ENCODE measurements at places on chromosomes 7 and 10.
A peak's percentile ranks its signal among the peaks of the same experiment; 100 is the strongest.

DNA sequence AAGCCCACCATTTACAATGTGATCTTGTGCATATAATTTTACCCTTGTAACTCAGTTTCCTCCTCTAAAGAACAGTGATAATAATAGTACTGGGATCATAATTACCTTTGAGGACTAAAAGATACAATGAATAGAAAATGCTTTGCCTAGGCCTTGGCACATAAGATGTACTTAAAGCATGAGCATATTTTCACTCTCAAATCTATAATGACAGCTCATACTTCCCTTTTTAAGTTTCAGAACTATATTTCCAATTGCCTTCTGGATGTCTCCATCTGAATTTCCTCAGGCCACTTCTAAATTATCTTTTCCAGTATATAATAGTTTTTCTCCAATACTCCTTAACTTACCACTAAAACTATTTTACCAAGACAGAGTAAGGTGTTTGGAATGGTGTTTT is 13.3 kb upstream of the ITGB8 start:
- DNase-seq, result no peak

DNA sequence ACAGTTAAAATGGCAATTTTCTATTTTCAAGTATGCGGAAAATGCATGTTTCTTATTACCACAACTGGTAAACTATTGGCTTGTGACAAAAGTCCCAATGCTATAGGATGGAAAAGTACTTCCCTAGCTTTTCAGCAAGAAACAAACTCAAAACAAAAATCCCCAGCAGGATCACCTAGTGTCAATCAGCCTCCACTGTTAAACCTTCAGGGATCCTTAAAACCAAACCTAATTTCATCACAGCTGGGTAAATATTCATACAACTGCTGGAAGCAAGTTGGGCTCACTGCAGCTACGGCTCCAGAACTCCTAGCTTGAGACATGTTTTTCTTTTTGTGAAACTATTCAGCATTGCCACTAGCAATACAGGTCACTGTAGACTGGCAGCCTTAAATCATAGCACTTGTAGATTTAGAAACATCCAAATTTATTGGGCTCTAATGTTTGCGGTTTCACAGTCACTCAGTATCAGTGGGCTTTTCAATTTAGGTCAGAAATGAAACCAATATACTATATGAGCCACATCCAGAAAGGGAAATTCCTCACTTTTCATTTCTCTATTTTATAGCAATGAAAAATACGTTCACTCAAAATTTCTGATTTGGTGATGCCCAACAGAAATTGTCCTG is 145.2 kb upstream of the ANK3 start:
- DNase-seq, result no peak

DNA sequence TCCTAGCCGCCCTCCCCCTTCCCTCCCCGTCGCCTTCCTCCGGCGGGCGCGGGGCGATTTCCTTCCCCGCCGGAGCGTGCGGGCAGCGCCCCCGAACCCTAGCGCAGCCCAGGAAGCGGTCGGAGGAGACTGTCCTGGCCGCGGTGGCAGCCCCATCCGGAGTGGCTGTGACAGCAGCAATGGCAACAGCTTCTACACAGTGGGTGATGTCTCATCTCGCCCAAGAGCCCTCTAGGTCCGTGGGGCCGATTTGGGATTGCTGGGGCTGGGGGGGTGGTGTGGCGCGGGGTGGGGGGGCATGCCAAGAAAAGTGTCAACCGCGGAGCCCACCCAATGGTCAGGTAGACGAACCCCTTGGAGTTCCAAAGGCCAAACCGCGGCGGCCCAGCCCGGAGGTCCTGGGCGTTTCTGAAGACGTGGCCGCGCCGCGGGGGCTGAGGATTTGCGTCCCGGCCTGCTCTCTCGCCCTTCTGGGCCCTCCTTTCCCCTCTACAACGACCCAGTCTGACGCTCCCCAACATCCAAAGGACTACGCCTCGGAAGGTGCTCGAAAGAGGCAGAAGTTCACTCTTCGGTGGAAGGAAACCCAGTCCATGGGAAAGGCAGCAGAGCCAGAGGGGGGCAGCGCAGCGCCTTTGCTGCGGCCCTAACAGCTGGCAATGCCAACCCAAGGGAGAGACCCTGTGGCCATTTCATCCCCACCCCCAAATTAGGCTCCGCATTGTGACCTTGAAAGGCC is 603 bp upstream of the TWIST1 start:
- DNase-seq, result no peak

GRCh38 chr7:34838329-34838728 is 180.3 kb downstream of the NPSR1 start:
- no peak for DNase-seq

DNA sequence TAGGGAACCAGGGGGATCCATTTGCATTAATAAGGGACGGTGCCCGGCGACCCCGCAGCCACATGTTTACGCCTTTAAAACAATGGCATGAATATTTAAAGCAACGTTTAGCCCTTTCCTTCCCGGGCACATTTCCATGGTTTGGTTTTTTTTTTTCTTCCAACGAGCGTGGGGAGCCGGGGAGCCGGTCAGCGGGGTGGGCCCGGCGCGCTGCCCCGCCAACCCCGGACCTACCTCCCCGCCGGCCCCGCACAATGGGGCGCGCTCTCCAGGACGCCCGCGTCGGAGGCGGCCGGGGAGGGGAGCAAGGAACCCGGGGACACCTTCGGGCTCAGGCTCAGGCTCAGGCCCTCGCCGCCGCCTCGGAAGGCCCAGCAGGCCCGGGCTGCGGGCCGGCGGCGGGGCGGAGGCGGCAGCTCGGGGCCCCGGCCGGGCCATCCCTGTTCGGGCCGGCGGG is 1.0 kb downstream of the SEPHS1 start:
- no peak for DNase-seq

DNA sequence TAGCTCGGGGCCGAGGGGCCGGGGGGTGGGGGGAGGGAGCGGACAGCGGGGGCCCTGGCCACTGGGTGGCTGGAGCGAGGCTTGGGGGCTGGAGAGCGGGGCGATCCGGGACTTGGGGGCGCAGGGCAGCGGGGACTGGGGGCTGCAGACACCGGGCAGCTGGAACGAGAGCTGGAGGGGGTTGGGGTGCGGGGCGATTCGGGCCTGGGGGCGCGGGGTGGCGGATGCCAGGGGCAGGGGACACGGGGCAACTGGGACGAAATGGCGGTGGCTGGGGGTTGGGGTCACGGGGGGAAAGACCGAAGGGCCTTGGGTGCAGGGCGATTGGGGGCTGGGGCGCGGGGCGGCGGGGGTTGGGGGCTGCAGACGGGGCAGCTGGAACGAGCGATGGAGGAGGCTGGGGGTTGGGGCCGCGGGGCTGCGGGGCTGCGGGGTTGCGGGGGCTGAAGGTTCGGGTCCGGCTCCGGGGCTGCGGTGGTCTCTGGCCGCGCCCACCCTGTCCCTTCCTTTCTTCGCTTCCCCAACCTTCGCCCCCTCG is 590 bp downstream of the COL26A1 start:
- DNase-seq, result no peak

GRCh38 chr7:155643804-155644177 is 670 bp upstream of the RBM33 start:
- no peak for DNase-seq

DNA sequence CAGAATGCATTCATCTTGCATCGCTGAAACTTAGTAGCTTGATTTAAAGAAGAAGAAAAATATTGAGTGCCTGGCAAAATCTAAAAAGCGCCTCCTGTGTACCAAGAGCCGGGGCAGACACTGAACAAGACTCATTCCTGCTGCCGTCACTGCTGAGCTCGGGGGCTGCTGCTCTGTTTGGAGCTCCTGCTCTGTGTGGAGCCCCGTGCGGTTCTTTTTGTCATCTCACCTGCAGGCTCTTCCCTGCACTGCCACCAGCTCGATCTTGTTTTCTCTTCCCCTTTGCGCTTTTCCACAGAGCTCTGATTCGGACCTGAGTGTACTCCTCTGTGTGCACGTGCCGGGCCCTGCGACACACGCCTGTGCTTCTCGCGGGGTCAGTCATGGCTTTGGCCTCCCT is 462.1 kb upstream of the DPP6 start:
- no peak for DNase-seq

DNA sequence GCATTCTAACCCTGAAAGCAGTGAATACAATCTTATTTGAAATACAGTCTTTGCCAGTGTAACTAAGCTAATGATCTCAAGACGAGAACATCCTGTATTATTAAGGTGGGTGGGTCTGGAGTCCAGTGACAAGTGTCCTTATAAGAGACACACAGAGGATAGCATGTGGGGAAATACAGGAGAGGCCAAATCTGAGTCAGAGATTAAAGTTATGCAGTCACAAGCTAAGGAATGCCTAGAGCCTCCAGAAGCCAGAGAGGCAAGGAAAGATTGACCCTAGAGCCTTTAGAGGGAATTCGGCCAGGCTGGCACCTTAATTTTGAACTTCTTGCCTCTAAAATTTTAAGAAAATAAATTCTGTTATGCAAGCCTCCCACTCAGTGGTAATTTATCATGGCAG is 87.5 kb upstream of the HGF start:
- no peak for DNase-seq

- DNase-seq, result no peak
These were observed 57.1 kb downstream of the NXPH1 start for GRCh38 chr7:8490391-8491045.

- DNase-seq, result no peak
These were observed 51.2 kb downstream of the ST8SIA6 start for GRCh38 chr10:17403161-17403560.

GRCh38 chr7:80937336-80937735 is 18.5 kb upstream of the SEMA3C start:
- no peak for DNase-seq

- DNase-seq, result no peak
These were observed 544.5 kb upstream of the SORCS1 start for GRCh38 chr10:107708981-107709380.

GRCh38 chr10:127117125-127117524 is 79.3 kb downstream of the INSYN2A start:
- no peak for DNase-seq

GRCh38 chr10:68301301-68301700 is 30.6 kb upstream of the HNRNPH3 start:
- DNase-seq, result no peak

DNA sequence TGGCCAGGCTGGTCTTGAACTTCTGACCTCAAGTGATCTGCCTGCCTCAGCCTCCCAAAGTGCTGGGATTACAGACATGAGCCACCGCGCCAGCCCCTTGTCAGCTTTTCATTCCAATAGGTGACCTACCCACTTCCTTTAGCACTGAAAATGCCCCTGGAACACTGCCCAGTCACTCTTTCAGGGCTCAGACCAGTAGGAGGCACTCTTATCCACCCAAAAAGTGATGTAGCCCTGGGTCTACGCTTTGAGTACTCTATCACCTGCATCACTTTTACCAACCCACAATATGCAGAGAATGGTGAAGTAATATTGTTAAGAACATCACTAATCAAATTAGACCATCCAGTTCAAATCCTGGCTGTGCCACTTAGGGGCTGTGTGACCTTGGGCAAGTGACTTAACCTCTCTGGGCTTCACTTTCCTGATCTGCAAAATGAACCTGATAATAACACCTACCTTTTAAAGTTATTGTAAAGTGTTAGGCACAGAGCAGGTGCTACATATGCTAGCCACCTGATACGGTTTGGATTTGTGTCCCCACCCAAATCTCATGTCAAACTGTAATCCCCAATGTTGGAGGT is 5.2 kb downstream of the CALN1 start:
- no peak for DNase-seq

GRCh38 chr7:55787796-55788195 is 74.8 kb downstream of the SEPTIN14 start:
- no peak for DNase-seq

DNA sequence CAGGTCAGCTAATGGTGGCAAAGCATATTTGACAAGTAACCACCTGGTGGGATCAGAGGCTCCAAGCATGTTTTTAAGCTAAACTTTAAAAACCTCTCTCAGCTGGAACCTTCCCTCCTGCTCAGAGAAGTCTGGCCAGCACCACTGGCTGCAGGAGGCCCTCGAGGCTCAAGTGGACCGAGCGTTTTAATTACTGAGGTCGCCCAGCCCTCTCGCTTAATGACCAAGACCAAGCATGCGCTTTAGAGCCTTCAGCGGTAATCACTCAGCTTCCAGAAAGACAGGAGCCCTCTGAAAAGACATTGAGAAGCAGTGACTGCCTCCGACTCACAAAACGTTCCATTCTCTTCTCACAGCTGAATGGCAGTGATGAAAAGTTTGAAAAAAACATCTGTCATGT is 383.4 kb upstream of the ADARB2 start:
- DNase-seq, result no peak

DNA sequence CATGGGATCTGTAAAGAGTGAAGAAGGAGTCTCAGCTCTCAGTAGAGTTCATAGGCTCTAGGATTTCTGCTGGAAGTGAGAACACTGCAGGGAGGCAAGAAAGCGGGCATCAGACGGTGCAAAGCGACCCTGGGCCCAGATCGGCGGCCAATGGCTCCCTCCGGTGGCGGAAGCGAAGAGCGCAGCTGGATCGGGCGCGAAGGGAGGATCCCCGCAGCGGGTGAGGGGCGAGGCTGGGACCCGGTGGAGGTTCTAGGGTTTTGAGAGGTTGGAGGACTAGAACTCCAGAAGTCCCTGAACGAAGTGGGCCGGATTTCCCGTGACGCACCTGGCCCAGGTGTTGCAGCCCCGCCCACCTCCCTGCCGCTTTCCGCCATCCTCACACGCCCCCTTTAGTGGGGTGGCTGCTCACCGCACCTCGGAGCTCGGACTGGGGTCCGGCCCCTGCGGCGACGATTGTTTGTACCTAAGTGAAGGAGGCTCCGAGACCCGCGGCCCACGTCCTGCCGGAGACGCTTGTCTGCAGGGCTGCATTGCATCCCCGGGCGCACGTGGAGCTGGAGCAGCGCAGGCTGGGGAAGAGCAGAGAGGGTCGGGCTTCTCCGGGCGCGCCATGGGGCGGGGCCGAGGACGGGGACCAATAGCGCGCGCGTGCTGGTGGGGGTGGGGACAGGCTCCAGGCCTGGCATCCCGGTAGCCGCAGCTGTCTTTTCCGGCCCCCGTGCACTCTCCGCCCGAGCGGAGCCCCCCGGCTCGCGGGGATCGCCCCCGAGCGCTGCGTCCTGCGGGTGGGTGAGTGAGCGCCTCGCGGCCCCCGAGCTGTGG is at the start of gene SLC12A9:
SLC12A9 (plus strand) TSS at position 666 of the 825 bp plus-strand sequence. CDS start 1,485 bp downstream, outside the sequence.
- DNase-seq, result peak; percentile 81

DNA sequence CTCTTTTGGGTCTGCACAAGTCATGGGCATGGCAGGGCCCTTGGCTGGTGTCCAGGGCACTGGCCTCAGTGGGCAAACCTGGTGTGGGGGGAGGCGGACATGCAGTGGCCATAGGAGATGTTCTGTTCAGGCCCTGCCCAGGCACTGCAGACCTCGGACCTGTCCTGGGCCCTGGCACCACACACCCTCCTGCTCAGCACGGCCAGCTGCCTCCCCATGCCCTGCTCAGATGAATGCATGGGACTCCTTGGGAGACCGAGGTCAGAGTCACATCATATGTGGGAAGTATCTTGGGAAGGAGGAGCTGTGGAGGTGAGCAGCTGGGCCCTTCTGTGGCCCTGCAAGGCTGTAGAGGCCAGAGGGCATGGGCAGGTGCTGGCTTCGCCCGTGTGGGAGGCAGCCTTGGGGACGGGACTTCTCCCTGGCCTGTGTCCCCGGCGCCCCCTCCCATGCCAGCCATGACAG is 130.8 kb downstream of the VIPR2 start:
- no peak for DNase-seq

- no peak for DNase-seq
These were observed 138.4 kb downstream of the SDK1 start for GRCh38 chr7:3439333-3440030.

- DNase-seq, result no peak
These were observed 7.9 kb upstream of the ZFYVE27 start for GRCh38 chr10:97729014-97729413.

GRCh38 chr7:106561151-106561550 is 99.8 kb downstream of the CCDC71L start:
- DNase-seq, result no peak

Measured in stimulated activated CD4-positive, alpha-beta T cell treated with anti-CD3 and anti-CD28 coated beads, Interleukin-15, amount 100 ng/mL, for 1 hour (primary cell).